ENCODE measurements at places on chromosomes 13 and 19.

GRCh38 chr13:99565478-99566124 lies 64.3 kb downstream of the TM9SF2 start:
- DNase-seq, result no peak

GRCh38 chr13:50829226-50829625 lies 14.3 kb downstream of the DLEU7 start:
- DNase-seq, result no peak

- no peak for DNase-seq
Observed at GRCh38 chr19:4429256-4429655, 26.8 kb downstream of the CHAF1A start.

DNA sequence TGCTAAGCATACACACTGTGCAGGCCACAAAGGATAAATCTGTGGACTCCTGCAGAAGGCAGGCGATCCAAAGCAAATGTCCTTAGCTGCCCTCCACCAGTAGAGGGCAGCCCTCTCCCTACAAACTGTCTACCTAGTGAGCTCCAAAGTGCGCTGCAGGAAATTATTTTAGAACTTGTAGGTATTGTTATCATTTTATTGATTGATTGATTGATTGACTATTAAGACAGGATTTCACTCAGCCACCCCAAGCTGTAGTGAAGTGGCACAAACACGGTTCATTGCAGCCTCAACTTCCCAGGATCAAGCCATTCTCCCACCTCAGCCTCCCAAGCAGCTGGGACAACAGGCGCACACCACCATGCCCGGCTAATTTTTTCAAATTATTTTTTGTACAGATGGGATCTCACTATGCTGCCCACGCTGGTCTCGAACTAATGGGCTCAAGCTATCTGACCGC lies 37.3 kb downstream of the RNF6 start:
- peak; percentile 84 for DNase-seq

DNA sequence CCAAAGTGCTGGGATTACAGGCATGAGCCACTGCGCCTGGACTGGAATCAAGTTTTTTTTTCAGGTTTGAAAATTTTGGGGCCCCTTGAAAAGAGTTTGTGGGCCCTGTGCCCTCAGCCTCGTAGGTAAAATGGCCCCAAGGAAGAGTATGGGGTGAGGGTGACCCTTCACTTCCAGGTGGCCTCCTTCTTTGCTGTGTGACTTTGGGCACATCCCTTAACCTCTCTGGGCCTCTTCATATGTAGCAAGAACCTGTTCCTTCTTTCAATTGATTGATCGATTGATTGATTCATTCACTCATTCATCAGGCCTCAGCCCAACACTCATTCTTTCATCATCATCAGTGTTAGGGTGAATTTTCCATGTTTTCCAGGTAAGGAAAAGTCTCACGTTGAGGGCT lies 3.4 kb upstream of the TMEM221 start:
- DNase-seq, result no peak

GRCh38 chr13:76828316-76828741 lies 57.9 kb downstream of the KCTD12 start:
- no peak for DNase-seq

GRCh38 chr13:39586958-39587605 lies 15.9 kb downstream of the LHFPL6 start:
- no peak for DNase-seq

DNA sequence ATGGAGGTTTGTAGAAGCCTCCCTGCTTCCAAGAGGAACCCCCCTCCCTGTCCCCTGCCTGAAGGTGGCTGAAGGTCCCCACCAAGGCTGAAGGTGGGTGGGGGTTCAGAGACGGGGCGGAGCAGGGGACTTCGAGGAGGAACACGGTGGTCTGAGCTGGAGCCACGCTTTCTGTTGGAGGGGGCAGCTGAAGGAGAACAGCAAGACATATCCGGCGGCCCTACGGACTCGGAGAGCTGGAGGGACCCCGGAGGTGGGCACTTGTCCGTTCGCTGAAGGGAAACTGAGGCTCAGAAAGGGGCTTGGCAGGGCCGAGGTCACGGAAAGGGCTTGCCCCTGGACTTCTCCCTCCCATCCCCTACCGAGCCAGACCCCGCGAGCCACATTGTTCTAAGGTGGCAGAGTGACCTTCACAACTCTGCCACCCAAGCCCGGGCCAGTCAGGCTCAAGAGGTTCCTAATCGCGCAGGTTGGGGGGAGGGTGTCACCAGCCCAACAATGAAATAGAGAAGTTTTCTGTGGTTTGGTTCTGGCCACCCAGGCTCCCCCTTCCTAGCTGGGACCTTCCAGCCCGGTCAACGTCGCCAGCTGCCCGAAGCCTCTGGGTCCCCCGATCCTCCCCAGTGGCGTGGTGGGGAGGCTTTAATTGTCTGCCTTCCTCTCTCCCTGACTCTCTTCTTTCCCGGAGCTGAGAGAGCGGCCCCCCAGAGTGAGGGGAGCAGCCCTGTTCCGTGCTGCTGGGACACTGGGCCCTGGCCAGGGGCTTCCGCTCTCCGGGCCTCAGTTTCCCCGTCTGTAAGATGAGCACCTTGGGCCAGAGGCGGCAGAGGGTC lies 15.5 kb upstream of the KCNN1 start:
- no peak for DNase-seq

DNA sequence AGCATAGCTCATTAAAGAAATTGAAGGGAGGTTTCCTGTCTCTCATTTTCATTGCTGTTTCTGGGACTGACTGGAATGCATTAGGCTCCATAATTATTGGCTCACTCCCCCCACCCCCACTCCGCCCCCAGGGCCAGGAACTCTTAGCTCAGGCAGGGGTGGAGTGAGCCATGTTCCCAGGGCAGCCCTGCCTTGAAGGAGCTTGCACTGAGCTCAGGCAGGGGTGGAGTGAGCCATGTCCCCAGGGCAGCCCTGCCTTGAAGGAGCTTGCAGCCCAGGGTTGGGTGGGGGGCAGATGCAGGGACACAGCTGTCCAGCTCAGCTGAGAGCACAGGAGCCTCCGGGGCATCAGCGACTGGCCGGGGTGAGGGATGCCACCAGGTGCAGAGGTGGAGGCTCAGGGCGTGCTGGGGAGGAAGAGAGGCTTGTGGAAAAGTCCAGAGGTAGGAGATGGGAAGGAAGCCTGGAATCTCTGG lies 39.1 kb upstream of the TFDP1 start:
- DNase-seq, result peak; percentile 48

- DNase-seq, result peak; percentile 79
Observed at GRCh38 chr13:25738342-25739196, 313.2 kb downstream of the SHISA2 start.

- peak; percentile 90 for DNase-seq
Observed at GRCh38 chr19:21474671-21475181, 30.7 kb upstream of the ZNF429 start.

- no peak for DNase-seq
Observed at GRCh38 chr13:34591129-34591528, 350.9 kb upstream of the NBEA start.

GRCh38 chr13:45184693-45185092 lies 16.2 kb downstream of the KCTD4 start:
- no peak for DNase-seq

GRCh38 chr19:51138549-51138979 lies 3.5 kb upstream of the SIGLEC7 start:
- no peak for DNase-seq

- no peak for DNase-seq
Observed at GRCh38 chr13:40779049-40779448, 8.1 kb upstream of the MRPS31 start.

GRCh38 chr19:7440188-7440975 lies 48.5 kb downstream of the PEX11G start:
- DNase-seq, result no peak

DNA sequence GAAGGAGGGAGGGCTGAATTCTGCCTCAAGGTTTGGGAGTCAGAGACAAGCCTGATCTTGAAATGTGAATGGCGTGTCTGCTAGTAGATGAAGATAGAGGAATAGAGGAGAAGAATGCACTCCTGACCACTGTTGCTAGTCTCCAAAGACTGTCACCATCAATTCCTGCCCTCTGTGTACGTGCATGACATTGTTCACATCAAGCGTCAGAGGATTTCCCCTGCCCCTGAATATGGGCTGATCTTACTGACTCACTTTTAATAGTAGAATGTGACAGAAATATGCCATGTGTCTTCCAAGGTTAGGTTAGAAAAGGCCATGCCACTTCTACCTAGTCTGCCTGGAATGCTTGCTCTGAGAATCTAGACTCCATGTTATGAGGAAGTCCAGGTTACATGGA lies 538.6 kb downstream of the DIAPH3 start:
- DNase-seq, result no peak

DNA sequence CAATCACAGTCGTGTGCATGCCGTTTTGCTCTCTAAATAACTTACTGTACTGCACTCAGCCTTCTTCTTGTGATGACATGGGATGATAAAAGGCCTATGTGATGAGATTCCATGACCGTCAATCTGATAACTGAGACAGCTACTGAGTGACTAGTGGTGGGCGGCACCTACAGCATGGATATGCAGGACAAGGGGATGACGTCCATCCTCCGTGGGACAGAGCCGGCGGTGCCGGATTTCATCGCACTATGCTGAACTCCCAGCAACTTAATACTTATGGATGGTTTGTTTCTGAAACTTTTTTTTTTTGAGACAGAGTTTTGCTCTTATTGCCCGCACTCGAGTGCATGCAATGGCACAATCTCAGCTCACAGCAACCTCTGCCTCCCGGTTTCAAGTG lies 146.8 kb upstream of the TSHZ3 start:
- DNase-seq, result no peak

- DNase-seq, result peak; percentile 70
Observed at GRCh38 chr13:21673789-21674489, 3.1 kb downstream of the FGF9 start.

Measured in astrocyte of the hippocampus (primary cell).